ENCODE measurements at places on chromosomes 13 and 19.

DNA sequence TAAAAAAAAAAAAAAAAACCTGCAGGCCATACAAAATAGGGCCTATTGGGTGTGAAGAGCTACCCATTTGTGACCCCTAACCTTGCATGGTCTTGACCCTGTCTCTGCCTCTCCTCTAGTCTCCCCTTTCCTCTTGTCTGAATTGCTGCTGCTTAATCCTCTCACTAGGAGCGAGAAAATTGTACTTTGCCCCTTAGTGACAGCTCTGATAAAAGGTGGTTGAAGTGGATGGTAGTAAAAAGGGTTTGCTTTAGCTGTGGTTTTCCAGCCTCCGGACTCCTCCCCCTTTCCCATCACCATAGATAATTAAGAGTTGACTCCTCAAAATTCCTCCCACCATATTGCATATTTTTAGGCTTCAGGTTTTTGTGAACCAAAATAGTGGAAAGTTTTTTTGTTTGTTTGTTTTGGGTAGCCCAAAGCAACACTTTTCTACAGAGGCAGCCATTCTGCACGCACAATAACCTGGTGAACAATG is 23.5 kb downstream of the ACTN4 start:
- DNase-seq, result no peak

DNA sequence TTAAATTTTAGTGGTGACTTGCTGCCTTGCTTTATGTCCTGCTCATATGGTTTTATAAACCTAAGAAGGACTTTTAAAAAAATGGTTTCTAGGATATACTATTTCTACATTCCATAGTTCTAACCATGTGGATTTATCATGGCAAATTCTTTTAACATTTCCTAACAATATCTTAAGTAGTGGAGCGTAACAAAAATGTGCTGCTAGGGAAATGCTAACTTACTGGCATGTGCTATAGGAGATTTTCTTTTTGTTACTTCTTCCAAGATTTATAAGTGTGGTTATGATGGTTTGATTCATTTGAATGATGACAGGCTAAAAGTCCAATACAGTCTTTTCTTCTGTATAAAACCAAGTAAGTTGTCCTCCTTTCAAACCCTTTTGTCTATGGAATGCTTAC is 713.7 kb downstream of the SLITRK1 start:
- no peak for DNase-seq

GRCh38 chr13:50468849-50469669 is 374.4 kb downstream of the DLEU7 start:
- DNase-seq, result no peak

DNA sequence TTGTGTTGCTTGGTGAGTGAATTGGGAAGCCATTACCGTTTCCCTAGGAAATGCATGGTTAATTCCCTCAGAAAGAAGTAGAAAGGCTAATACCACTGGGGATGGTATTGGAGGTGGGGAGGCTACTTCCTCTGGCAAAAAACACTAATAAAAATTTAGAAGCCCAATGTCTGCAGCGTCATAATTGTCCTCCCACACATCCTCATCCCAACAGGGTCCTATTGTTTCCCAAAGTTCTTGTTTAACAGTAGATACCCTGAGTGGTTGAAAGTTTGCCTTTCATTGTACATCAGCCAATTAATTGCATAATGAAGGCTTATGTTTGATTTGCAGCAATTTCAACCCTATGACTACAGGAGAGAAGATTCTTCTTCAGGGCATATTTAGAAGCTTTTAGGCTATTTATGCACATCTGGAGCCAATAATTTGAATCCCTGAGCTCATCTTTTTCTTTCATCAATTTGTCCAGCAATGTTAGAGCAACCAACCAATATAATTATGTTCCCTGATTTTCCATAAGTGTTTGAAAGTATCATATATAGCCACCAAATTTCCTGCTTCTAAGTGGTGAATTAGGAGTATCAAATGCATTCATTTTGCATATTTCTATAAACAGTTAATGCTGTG is 491.0 kb downstream of the SLITRK5 start:
- no peak for DNase-seq

GRCh38 chr13:90355162-90355751 is 992.2 kb upstream of the MIR17HG start:
- DNase-seq, result no peak

GRCh38 chr13:99662678-99663077 is 161.4 kb downstream of the TM9SF2 start:
- DNase-seq, result no peak

- DNase-seq, result no peak
Observed at GRCh38 chr13:97295283-97296182, 73.4 kb downstream of the MBNL2 start.

GRCh38 chr13:71964491-71965100 is 97.6 kb upstream of the DACH1 start:
- DNase-seq, result no peak

GRCh38 chr19:18725841-18726770 is 42.6 kb downstream of the CRTC1 start:
- no peak for DNase-seq

DNA sequence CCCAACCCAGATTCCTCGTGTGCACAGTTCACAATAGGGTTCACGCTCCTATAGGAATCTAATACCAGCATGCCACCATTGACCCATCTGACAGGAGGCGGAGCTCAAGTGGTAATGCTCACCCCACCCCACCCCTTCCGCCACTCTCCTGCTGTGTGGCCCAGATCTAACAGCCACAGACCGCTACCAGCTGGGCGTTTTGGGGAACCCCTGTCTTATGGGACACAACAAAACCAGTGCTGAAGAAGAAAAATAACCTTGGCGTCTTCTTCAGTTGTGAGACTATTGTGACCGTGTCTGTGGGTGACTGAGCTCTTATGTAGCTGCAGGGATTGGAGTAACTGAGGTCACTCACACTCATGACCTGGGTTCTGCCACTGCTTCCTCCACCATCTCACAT is 5.2 kb upstream of the OR10H1 start:
- no peak for DNase-seq

- DNase-seq, result no peak
Observed at GRCh38 chr19:47107953-47108746, 5.4 kb downstream of the ZC3H4 start.

DNA sequence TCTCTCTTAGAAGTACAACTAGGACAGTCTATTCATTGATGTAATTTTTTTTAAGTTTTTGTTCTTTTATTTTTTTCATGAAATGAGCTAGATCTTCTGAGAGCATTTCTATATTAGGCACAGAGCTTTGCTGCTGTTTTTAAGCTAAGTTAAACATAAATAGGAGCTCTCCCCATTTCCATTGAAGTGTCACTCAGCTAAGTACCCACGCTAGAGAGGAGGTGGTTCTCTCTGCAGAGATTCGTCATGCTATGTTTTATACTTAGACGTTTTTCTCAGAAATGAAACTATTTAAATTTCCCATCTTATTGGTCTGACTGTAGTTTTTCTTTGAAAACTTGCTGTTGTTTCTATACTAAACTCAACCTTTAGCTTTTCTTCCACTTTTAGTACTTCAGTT is 271.5 kb downstream of the PCDH9 start:
- no peak for DNase-seq

DNA sequence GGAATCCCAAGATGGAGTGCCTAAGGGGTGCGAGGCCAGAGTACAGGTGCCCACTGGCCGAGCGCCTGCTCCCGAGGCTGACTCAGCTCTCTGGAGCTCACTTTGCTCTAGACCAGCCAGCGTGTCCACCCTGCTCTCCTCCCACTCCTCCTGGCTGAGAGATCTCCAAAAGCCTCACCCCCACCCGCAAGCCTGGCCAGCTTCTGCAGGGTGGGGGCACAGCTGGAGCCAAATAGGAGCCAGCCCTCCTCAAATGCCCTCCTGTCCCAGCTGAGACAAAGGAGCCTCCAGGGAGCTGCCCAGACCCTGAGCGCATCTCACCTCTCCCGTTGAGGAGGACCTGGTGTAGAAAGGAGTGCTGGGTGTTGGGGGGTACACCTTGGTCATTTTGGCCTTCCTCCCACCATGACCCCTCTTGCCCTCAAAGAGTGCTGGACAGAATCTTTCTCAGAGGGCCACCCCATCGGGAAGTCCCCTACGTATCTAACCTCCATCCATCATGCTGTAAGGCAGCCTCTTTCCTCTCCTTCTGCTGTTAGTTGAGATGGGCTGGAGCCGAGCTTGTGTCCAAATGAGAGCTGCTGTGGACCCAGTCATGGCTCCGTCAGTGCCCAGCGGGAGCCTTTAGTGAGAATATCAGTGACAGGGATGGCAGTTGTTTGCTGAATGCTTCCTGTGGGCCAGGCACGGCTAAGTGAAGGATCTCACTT is 123.9 kb upstream of the VSTM2B start:
- no peak for DNase-seq

GRCh38 chr13:113043001-113043630 is 62.5 kb upstream of the F7 start:
- no peak for DNase-seq

GRCh38 chr13:30576528-30576927 is 41.2 kb upstream of the USPL1 start:
- no peak for DNase-seq

DNA sequence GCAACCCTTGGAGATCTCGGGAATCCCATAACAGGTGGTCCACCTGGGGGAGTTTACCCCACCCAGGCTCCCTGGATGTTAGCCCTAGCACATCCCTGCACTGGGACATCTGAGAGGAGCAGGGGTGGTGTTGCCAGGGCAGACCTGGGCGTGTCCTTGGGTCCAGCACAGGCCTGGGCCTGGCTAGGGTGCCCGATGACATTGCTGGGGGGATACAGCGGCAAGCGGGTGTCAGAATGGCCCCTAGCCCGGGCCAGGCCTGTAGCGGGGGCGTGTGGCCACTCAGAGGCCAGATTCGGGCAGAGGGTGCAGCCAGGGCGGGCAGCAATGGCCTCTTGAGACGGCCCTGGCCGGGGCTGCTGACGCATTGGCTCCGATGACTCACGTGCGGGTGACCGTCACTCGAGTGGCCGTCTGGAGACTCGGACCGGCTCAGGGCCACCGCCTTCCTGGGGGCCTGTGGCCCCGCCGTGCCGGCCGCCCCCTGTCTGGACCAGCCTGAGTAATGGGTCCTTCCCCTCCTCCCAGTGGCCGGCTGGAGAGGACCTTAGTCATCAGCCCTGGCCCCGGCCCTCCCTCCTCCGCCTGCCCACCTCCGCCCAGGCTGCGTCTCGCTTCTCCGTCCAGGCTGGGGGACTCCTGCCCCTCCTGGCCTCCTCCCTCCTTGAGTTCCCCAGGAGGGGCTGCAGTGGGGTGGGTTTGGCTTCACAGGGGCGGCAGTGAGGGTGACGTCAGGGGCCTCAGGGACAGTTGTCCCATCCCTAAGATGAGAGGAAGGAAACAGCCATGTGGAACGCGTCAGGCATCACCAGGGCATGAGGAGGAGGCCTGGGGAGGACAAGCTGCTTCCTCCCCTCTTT is 23.2 kb upstream of the CRTC1 start:
- no peak for DNase-seq

DNA sequence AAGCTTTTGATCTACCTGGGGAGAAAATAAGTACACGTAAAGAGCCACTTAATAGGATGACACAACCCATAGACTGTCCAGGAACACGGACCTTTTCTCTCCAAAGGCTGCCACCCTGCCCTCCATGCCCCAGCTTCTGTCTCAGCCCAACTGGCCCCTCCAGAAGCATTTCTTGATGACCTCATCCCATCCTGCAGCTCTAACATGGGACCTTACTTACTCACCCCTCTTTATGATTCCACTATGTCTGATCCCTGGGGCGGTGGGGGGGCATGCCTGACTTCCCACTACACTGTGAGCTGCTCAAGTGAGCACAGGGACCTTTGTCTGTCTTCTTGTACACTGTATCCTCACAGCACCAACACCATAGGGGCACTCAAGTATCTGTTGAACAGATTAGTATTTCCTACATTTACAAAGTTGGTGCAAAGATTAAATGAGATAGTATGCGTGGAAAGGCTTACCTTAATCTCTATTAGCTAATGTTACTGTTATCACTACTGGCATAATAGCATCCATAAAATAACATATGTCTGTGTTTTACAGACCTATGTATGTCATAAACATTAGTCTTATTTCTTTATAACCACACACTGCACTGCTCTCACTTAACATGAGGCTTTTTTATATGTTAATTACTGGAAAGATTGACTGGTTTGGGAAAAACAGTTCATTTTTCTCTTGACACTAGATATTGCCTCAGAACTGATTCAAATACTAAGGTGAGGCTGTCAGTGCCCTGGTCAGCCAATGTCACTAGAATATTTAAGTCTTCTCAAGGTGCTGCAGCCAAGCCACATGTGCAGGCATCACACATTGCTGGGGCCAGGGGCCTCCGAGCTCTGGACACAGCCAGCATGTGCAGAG is 100.9 kb downstream of the FOXO1 start:
- no peak for DNase-seq

DNA sequence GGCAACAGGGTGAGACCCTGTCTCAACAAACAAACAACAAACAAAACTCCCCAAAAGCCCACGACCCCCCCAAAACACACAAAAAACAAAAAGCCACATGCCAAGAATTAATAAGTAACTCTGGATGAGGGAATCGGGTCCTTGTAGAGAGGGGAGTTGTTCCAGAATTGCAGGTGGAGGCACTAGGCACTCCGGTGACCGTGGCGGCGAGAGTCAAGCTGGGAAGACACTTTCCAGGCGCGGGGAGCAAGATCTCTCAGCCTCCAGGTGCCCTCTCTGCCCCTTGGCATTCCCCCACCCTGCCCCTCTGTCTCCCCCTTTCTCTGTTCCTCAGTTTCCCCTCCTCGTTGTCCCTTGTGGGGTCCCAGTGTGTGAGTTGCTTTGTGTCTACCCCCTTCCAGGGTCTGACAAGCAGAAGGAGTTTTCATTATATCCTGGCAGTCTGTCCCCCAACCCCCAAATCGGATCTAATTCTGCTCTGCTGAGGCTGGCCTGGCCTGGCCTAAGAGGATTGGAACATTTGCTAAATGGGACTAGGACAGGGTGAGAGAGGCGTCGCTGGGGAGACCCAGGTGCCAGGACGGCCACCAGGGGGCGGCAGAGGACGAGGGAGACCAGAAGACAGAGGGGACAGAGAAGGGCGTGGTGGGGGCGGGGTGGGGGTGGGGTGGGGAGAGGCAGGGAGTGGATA is 8.3 kb upstream of the CRX start:
- DNase-seq, result peak; percentile 61

DNA sequence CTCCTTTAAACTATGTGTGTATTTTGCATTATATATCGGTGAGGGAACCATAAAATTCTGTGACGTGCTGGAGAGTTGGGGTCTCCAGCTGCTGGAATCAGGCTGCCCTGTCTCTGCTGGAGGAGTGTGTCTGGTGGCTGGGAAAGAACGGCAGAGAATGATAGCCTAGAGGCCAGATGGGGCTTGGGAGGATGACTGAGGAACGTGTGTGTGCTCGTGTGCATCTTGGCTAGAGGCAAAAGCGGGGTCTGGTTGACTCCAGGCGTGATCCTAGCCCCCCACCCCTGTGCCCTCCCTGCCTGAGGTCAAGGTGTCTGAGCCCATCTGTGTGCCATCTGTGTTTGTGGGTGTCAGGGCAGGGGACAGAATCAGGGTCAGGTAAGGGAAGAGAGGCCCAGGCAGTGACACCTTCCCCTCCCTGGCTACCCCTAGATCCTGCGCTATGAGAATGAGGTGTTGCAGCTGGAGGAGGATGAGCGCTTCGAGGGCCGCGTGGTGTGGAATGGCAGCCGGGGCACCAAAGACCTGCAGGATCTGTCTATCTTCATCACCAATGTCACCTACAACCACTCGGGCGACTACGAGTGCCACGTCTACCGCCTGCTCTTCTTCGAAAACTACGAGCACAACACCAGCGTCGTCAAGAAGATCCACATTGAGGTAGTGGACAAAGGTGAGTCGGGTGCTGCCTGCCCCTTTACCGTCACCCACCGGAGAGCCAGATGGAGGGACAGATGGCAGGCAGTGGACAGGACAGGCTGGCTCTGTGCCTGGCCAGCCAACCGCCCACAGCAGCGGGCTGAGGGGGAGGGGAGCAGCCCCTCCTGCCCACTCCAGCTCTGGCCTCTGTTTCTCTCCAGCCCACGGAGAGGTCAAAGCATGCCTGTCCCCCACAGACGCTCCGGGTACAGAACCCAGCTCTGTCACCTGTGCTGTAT is 3.1 kb downstream of the SCN1B start:
- no peak for DNase-seq
